ENCODE measurements at places on chromosomes 12 and 14. TPM values are rescaled to one million over a fixed set of nuclear protein-coding genes. Genes with fewer than 3 reads are reported as not detected.
A peak's percentile ranks its signal among the peaks of the same experiment; 100 is the strongest.

CISTR gene
- not detected for total RNA-seq

KRT80 gene
- total RNA-seq, result not detected

- peak; percentile 79 for DNase-seq
Measured at GRCh38 chr12:94305130-94305957, 154.3 kb downstream of the CEP83 start.

- no peak for DNase-seq
Measured at GRCh38 chr12:88433997-88434703, 146.1 kb downstream of the KITLG start.

- DNase-seq, result no peak
Measured at GRCh38 chr14:81172881-81173280, 47.9 kb downstream of the GTF2A1 start.

KCTD10 gene
- total RNA-seq, result 38.2 TPM

GZMB gene
- 1,751 TPM for total RNA-seq

CD69 gene
- 166 TPM for total RNA-seq

DNA sequence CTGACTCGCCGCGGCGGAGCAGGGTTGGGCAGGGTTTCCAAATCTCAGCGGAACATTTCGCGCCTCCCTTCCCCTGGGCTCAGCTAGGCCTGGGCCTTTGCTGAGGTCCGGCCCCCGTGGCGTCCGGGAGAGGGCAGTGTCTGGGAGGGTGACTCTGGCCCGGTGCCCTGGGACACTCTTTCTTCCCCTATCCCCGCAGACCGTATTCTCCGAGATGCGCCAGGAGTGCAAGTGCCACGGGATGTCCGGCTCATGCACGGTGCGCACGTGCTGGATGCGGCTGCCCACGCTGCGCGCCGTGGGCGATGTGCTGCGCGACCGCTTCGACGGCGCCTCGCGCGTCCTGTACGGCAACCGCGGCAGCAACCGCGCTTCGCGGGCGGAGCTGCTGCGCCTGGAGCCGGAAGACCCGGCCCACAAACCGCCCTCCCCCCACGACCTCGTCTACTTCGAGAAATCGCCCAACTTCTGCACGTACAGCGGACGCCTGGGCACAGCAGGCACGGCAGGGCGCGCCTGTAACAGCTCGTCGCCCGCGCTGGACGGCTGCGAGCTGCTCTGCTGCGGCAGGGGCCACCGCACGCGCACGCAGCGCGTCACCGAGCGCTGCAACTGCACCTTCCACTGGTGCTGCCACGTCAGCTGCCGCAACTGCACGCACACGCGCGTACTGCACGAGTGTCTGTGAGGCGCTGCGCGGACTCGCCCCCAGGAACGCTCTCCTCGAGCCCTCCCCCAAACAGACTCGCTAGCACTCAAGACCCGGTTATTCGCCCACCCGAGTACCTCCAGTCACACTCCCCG lies 3.0 kb downstream of the WNT1 start:
- peak; percentile 62 for DNase-seq

DNA sequence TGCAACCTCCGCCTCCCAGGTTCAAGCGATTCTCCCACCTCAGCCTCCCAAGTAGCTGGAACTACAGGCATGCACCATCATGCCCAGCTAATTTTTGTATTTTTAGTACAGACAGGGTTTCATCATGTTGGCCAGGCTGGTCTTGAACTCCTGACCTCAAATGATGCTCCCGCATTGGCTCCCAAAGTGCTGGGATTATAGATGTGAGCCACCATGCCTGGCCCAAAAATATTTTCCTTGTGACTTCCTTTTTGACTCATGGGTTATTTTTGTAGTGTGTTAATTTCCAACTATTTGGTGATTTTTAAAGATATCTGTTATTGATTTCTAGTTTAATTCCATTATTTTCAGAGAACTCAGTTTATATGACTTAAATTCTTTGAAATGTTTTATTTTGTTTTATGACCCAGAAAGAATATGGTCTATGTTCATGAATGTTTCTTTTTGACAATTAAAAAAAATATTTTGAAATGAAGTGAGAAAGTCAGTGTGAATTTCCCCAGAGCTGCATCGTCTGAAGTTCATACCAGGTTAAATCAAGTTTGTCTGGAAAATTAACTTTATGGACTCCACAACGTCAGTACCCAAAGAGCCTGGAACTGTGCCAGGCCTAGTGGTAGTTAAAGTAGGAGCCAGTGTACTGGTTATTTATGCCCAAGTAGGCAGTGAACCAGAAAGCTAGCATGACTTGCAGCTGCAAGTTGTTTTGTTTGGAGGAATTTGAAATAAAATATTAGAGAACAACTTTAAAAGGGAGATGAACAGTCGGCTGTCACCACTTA lies 2.8 kb upstream of the CDKL1 start:
- DNase-seq, result no peak

DNA sequence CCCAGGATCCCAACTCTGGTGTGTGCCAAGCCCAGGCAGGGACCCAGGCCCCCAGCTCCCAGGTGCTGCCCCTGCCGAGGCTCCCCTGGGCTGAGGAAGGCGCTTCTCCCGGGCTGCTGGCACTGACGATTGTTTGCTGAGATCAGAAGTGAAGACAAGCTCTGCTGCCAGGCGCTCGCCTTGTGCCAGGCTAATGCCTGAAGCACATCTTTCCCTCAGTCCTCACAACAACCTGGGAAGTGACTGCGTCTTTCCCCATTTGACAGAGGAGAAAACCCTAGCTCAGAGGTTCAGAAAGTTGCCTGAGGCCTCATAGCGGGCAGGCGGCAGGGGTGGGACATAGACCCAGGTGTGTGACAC lies 36.8 kb downstream of the ANKRD9 start:
- DNase-seq, result no peak
